ENCODE measurements at places on chromosomes 1 and 21. TPM values are rescaled to one million over a fixed set of nuclear protein-coding genes. Genes with fewer than 3 reads are reported as not detected.
A peak's percentile ranks its signal among the peaks of the same experiment; 100 is the strongest.

NFASC gene
- not detected for total RNA-seq

DNA sequence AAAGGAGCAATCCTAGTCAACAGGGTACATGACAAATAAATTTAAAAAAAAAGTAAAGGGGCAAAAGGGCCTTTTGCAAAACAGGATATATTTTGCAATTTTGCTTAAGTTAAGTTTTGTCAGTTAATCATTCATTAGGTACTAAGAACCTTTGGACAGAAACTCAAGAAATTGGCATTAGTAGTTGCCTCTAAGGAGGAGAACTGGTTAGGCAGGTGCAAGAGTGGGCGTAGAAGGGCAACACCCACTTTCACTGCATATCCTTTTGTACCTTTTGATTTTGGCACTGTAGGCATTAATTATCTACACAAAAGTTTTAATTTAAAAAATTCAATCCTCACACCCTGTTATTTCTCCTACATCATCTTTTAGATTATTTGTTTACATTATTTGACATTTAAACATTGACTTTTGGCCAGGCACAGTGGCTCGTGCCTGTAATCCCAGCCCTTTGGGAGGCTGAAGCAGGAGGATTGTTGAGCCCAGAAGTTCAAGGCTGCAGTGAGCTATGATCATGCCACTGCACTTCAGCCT lies 4.3 kb downstream of the DDAH1 start:
- H3K27me3 ChIP-seq: peaks cover 8% of the 10 kb centered on the region
- no peak for DNase-seq
- no peak overlapping the region for H3K27ac ChIP-seq
- no peaks in the 10 kb centered on the region for H3K36me3 ChIP-seq

GRCh38 chr1:158830904-158831507 lies at the start of gene MNDA:
Gene MNDA, plus strand, starts transcription at chr1:158831351. Its CDS starts 10,803 bp downstream, at chr1:158842154.
- H3K4me3 ChIP-seq: peak within 1 kb of the TSS; percentile 9
- H3K36me3 ChIP-seq: no peaks in the 10 kb centered on the region
- H3K4me1 ChIP-seq: peaks cover 4% of the 10 kb centered on the region
- H3K27me3 ChIP-seq: no peaks in the 10 kb centered on the region

DNA sequence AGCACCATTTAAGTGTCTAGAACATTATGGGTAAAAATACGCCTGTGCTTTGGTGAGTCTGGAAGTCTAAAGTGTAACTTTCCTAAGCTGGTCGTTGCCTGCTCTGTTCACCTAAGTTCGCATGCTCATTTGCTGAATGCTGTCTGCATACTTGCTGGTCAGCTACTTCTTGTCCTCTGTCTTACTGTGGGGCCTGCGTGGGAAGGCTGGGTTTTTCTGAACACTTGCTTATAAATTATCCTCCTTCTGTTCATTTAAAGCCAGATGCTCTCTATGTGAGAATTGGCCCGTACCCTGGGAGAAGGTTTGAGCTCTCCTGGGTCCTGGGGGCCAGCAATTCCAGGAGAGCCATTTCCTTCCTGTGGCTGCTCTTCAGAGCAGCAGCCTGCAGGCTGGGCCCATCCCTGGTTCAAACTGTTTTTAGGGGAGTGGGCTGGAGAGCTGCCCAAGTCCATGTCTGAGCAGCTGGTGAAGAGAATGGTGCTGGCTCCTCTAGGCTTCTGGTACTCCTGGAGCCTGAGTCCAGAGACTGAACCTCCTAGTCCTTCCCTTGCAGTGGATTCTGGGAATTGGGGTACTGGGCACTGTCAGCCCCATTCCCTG lies 75.7 kb downstream of the GALNT2 start:
- DNase-seq: no peak
- no peak overlapping the region for H3K27ac ChIP-seq
- no peak overlapping the region for H3K4me3 ChIP-seq
- H3K27me3 ChIP-seq: no peaks in the 10 kb centered on the region
- H3K36me3 ChIP-seq: no peaks in the 10 kb centered on the region

- peaks cover 21% of the 10 kb centered on the region for H3K36me3 ChIP-seq
- no peak overlapping the region for H3K4me3 ChIP-seq
These were observed 133.4 kb downstream of the CASZ1 start for GRCh38 chr1:10662824-10663677.

SLC16A4 gene
- total RNA-seq: 0.34 TPM

GRCh38 chr1:14987829-14988603 lies 165.5 kb upstream of the TMEM51 start:
- H3K27me3 ChIP-seq: no peaks in the 10 kb centered on the region
- H3K4me1 ChIP-seq: no peaks in the 10 kb centered on the region
- H3K36me3 ChIP-seq: no peaks in the 10 kb centered on the region
- DNase-seq: no peak

NDC1 gene
- total RNA-seq: 5.2 TPM

- H3K4me3 ChIP-seq: no peak overlapping the region
- no peaks in the 10 kb centered on the region for H3K27me3 ChIP-seq
- H3K27ac ChIP-seq: no peak overlapping the region
These were observed 98.6 kb downstream of the OMA1 start for GRCh38 chr1:58447886-58448285.

DNA sequence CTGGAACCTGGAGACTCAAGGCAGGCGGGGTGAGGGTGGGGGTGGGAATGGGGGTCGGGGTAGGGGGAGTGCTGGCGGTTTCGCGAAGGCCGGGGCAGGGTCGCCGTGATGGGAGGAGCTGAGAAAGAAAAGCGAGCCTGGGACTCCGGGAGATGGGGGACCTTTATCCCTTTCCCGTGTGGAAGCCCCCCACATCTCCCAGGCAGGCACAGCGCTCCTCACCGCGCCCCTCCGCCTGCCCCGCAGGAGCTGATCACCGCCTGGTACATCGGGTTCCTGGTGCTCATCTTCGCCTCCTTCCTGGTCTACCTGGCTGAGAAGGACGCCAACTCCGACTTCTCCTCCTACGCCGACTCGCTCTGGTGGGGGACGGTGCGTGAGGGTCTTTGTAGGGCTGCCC lies 35.5 kb downstream of the KCNQ4 start:
- DNase-seq: no peak
- H3K27ac ChIP-seq: no peak overlapping the region
- peaks cover 21% of the 10 kb centered on the region for H3K4me1 ChIP-seq
- no peaks in the 10 kb centered on the region for H3K27me3 ChIP-seq

DNA sequence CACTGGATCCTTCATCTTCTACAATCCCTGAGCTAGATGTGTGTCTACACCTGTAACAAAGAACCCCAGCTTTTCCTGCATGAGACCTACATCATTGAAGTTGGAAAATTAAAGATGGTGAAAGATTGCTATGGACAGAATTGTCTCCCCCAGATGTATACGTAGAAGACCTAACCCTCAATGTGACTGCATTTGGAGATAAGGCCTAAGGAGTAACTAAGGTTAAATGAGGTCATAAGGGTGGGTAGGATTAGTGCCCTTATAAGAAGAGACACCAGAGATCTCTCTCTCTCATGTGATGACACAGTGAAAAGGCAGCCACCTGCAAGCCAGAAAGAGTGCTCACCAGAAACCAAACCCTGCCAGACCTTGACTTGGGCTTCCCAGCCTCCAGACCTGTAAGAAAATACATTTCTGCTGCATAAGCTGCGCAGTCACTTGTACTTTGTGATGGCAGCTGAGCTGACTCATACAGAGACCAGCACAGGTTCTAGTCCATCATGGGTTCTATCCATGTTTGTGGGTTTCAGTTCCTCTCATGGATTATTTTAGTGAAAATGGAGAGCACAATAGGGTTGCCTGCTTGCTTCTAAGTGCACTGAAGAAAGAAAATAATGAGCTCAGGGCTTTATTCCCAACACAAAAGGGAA lies 180.8 kb downstream of the TPR start:
- no peaks in the 10 kb centered on the region for H3K4me1 ChIP-seq
- no peak overlapping the region for H3K27ac ChIP-seq
- no peaks in the 10 kb centered on the region for H3K36me3 ChIP-seq

TARS2 gene
- 44.9 TPM for total RNA-seq

- no peak overlapping the region for H3K4me3 ChIP-seq
- H3K27me3 ChIP-seq: no peaks in the 10 kb centered on the region
- no peak for DNase-seq
- H3K27ac ChIP-seq: no peak overlapping the region
- peaks cover 83% of the 10 kb centered on the region for H3K36me3 ChIP-seq
These were observed 24.3 kb upstream of the MTF1 start for GRCh38 chr1:37883671-37884070.

GPR25 gene
- 2.7 TPM for total RNA-seq

GRCh38 chr1:107776900-107777663 lies 187.9 kb downstream of the VAV3 start:
- no peaks in the 10 kb centered on the region for H3K27me3 ChIP-seq
- peaks cover 23% of the 10 kb centered on the region for H3K36me3 ChIP-seq
- no peak overlapping the region for H3K4me3 ChIP-seq
- H3K4me1 ChIP-seq: no peaks in the 10 kb centered on the region

- DNase-seq: peak; percentile 19
- H3K4me3 ChIP-seq: no peak overlapping the region
- H3K27ac ChIP-seq: no peak overlapping the region
These were observed 14.7 kb upstream of the CSF1 start for GRCh38 chr1:109895720-109896504.

- peak; percentile 74 for DNase-seq
- H3K27me3 ChIP-seq: no peaks in the 10 kb centered on the region
- H3K27ac ChIP-seq: no peak overlapping the region
- H3K36me3 ChIP-seq: no peaks in the 10 kb centered on the region
- H3K4me3 ChIP-seq: no peak overlapping the region
These were observed 97.4 kb upstream of the KCNJ15 start for GRCh38 chr21:38159355-38159754.

GRCh38 chr1:84669831-84670230 lies 20.4 kb downstream of the SSX2IP start:
- no peaks in the 10 kb centered on the region for H3K27me3 ChIP-seq
- no peak overlapping the region for H3K27ac ChIP-seq
- H3K36me3 ChIP-seq: peaks cover 6% of the 10 kb centered on the region
- no peak overlapping the region for H3K4me3 ChIP-seq

SELP gene
- 5.4 TPM for total RNA-seq

All from natural killer cell (primary cell).